ENCODE measurements at places on chromosomes 12 and 14. TPM values are rescaled to one million over a fixed set of nuclear protein-coding genes. Genes with fewer than 3 reads are reported as not detected.

The MYF5 gene
- total RNA-seq, result not detected

- DNase-seq, result no peak
These were observed 3.2 kb downstream of the HSPB8 start for GRCh38 chr12:119181944-119182343.

GRCh38 chr12:132779781-132780353 lies 18.2 kb upstream of the ANKLE2 start:
- no peak for DNase-seq

GRCh38 chr14:23558346-23559009 lies 2.4 kb downstream of the THTPA start:
- DNase-seq, result no peak

- DNase-seq, result no peak
These were observed 2.1 kb upstream of the SLC11A2 start for GRCh38 chr12:51028126-51028812.

DNA sequence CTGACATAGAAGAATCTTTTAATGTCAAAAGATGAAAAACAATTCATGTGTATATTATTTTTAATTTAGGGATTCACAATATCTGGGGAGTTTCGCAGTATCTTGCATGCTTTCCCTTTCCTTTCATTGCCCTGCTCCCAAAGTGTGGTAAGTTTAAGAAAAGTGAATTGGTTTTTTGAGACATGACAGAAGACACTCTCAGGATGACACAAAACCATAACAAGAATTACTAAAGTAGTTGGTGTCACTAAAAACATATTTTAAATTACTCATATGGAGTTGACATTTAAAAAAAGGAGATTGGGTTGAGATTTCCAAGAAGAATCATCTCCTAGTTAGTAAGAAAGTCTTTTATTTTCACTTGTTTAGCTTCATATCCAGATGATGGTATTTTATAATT lies 5.1 kb upstream of the PCNX1 start:
- no peak for DNase-seq

DNA sequence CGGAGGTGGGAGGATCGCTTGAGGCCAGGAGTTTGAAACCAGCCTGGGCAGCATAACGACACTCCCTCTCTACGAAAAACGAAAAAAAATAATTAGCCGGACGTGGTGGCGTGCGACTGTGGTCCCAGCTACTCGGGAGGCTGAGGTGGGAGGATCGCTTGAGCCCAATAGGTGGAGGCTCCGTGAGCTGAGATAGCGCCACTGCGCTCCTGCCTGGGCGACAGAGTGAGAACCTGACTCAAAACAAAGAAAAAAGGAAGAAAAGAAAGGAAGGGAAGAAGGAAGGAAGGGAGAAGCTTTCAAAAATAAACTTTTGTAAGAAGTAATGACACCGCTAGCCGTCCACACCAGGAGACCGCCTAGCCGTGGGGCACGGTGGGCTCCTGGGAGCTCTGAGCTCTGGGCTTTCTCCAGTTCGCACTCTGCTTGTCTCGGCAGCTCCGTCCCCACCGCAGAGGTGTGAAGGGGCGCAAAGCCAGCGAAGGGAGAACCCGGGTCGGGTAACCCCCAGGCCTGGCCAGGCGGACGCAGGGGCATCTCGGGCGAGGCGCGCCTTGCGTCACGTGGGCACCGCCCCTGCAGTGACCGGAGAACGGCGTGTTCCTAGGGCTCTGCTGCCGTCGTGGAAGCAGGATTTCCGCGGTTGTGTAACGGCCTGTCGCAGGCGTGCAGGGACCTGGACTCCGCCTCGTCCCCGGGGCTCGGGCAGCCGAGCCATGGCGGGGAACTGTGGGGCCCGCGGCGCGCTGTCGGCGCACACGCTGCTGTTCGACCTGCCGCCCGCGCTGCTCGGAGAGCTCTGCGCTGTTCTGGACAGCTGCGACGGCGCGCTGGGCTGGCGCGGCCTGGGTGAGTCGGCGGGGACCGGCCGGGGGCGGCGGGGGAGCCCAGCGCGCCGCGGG lies at the start of gene IRAK3:
TSS of gene IRAK3 (plus strand) at position 631 of the 902 bp plus-strand sequence. CDS start at position 717, 86 bp downstream.
- DNase-seq, result peak; percentile 97

- no peak for DNase-seq
These were observed 847 bp downstream of the TSFM start for GRCh38 chr12:57783466-57783801.

GRCh38 chr12:58095002-58095401 lies 153.6 kb downstream of the ATP23 start:
- no peak for DNase-seq

DNA sequence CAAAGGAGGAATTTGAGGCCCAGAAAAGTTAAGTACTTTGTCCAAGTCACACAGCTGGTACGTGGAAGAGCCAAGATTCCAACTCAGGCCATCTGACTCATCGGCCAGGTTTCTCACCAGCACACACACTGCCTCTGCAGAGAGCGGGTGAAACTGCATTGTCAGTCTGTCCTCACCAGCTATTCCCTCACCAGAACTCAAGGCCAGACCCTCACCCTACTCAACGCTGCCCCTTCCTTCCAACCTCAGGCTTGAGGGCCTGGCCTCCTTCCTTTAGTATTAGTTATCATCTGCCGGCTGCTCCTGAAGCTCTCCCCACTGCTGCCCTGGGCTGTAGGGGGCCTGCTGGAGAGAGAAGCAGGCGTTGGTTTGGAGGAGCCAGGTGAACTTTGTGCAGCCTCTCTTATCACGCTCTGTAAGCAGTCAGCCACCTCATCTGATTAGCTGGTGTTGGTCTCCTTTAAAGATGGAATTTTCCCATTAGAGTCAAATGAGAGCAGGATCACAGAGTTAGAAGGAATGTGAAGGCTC lies 16.6 kb upstream of the PLEK2 start:
- no peak for DNase-seq

DNA sequence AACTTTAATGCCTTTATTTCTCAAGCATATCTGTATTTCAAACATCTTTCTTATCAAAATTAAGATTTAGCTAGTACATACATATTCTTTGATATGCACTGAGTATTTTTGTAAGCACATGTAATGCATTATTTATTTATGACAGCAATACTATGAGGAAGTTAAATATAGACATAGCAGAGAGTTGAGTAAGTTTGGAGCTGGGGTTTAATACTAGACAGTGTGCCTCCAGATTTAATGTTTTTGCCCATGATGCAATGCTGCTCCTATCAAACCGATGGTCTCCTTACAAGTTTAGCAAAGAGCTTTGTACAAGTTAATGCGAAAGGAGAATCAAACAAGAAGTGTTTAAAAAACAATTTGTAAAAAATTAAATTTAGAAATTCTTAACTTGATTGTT lies 826.6 kb upstream of the MGAT4C start:
- no peak for DNase-seq

DNA sequence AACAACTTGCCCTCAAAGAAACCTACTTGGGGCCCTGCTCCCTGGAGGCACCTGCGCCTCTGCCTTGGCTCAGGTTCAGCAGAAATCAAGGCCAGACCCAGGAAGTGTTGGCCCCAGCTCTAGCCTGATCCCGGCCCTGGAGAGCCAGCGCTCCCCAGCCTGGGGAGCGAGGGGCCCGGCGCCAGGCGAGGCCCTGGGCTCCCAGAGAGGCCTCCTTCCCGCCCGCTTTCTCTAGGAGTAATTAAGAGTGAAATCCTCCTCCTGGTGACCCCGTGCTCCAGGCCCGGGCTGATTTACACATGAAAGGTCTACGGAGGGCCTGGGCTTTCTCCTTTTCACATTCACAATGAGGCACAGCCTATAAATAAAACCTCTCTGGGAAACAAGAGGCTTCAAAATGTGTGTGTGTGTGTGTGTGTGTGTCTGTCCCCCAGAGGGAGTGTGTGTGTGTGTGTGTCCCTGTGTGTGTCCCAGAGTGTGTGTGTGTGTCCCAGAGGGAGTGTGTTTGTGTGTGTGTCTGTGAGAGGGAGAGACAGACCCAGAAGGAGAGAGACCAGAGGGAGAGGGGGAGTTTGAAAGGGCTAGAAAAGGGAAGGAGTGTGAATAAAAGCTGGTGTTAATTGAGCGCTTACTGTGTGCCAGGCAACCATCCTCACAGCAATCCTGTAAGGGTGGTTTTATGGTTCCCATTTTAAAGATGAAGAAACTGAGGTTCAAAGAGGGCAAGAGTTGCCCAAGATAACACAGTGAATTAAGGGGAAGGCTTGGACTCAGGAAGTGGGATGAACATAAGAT lies 23.8 kb upstream of the COX6A1 start:
- no peak for DNase-seq

GRCh38 chr12:115574826-115575225 lies 702.7 kb downstream of the MED13L start:
- DNase-seq, result no peak

DNA sequence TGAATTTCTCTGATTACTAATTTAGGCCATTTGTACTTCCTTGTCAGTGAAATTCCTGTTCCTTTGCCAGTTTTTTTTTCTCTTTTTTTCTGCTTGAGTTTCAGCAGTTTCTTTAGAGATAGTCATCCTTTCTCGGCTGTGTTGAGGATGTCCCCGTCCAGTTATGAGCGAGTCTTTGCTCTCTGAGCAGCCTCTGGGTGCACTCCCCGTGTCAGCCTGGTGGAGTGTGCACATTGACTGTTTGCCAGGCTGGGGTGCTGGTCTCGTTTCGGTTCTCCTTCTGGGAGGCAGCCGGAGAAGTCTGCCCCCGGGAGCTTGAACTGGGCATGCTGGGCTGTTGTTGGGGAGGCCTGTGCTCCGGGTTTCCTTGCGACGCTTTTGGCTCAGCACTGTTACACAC lies 3.0 kb downstream of the PACS2 start:
- DNase-seq, result peak; percentile 68

GRCh38 chr14:75334549-75335051 lies 56.0 kb downstream of the FOS start:
- no peak for DNase-seq

DNA sequence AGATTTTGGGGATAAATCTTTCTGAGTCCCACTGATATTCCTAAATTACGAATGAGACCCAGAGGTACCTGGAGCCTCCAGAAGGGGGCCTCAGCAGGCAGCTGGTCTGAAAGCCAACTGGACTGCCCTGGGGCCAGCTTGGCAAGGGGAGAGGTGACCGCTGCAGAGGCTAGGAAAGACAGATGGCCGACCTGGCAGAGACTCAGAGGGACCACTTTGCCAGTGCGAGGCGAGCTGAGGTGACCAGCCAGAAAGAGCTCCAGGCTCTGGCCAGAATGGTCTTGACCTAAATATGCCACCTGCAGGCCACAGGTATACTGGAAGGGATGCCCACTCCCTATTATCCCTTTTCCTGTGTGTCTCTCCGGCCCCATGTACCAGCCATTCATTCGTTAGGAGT lies 256.8 kb upstream of the GARIN6 start:
- DNase-seq, result no peak
